ENCODE measurements at places on chromosomes 3 and 15. TPM values are rescaled to one million over a fixed set of nuclear protein-coding genes. Genes with fewer than 3 reads are reported as not detected.
A peak's percentile ranks its signal among the peaks of the same experiment; 100 is the strongest.

- peaks cover 28% of the 10 kb centered on the region for H3K4me1 ChIP-seq
- H3K27ac ChIP-seq = no peak overlapping the region
- H3K4me3 ChIP-seq = no peak overlapping the region
- no peak for DNase-seq
- no peaks in the 10 kb centered on the region for H3K36me3 ChIP-seq
- peaks cover 5% of the 10 kb centered on the region for H3K27me3 ChIP-seq
These were observed 2.9 kb upstream of the TNK2 start for GRCh38 chr3:195911041-195911945.

- 0 out of 2 replicates have a peak, but pooled peaks cover 5% of the 10 kb centered on the region for H3K27me3 ChIP-seq
- H3K4me1 ChIP-seq = no peaks in the 10 kb centered on the region
- no peak overlapping the region for H3K4me3 ChIP-seq
- H3K27ac ChIP-seq = no peak overlapping the region
- no peak for DNase-seq
- H3K36me3 ChIP-seq = no peaks in the 10 kb centered on the region
These were observed 343.0 kb upstream of the THRB start for GRCh38 chr3:24837601-24838000.

GRCh38 chr3:18426597-18427193 is 1.6 kb upstream of the SATB1 start:
- H3K4me3 ChIP-seq = peak overlapping the region; percentile 81
- H3K27ac ChIP-seq = no peak overlapping the region
- H3K36me3 ChIP-seq = no peaks in the 10 kb centered on the region
- peaks cover 39% of the 10 kb centered on the region for H3K4me1 ChIP-seq
- H3K27me3 ChIP-seq = peaks cover 16% of the 10 kb centered on the region

GRCh38 chr3:73448761-73449301 is 175.9 kb downstream of the PDZRN3 start:
- H3K27me3 ChIP-seq = no peaks in the 10 kb centered on the region
- no peak for DNase-seq
- H3K4me1 ChIP-seq = peaks cover 33% of the 10 kb centered on the region
- H3K27ac ChIP-seq = no peak overlapping the region
- no peak overlapping the region for H3K4me3 ChIP-seq

- no peak for DNase-seq
- H3K27me3 ChIP-seq = peaks cover 27% of the 10 kb centered on the region
- peaks cover 22% of the 10 kb centered on the region for H3K4me1 ChIP-seq
- no peak overlapping the region for H3K27ac ChIP-seq
- no peaks in the 10 kb centered on the region for H3K36me3 ChIP-seq
These were observed 2.3 kb upstream of the CYP11A1 start for GRCh38 chr15:74369756-74370155.

DNA sequence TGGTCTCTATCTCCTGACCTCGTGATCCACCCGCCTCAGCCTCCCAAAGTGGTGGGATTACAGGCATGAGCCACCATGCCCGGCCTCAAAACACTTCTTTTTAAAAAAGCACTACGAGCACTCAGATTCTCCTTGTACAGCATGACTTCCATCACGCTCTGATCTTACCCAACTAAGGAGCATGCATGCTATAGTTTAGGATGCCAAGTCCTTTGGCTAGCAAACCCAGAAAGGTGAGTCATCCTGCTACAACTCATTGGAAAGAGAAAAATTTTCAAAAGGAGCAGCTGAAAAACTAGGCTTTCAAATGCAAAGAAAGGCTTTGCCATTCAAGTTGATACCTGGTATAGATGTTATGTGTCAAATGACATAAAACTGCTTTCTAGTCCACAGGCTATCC is 70.3 kb upstream of the PRICKLE2 start:
- H3K36me3 ChIP-seq = 0 out of 2 replicates have a peak, but pooled peaks cover 3% of the 10 kb centered on the region
- no peak overlapping the region for H3K27ac ChIP-seq
- no peaks in the 10 kb centered on the region for H3K4me1 ChIP-seq
- no peaks in the 10 kb centered on the region for H3K27me3 ChIP-seq
- no peak overlapping the region for H3K4me3 ChIP-seq

DNA sequence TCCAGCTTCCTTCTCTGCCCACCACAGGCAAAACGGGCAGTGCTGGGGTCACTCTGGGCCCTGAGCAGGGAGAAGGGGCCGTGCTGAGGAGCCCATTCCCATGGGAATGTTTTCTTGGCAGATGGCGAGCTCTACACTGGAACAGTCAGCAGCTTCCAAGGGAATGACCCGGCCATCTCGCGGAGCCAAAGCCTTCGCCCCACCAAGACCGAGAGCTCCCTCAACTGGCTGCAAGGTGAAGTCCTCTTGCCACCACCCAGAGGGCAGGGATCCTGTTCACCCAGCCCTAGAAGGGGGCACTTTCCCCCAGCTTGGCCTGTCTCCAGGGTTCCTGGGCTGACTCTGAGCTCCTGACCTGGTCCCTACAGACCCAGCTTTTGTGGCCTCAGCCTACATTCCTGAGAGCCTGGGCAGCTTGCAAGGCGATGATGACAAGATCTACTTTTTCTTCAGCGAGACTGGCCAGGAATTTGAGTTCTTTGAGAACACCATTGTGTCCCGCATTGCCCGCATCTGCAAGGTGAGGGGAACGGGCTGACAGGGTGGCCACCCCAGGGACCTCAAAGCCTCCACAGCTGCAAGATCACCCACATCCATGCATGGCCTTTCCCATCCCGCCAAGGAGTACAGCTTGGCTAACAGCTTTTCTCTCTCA is 12.4 kb downstream of the CIB1 start:
- H3K36me3 ChIP-seq = peaks cover 8% of the 10 kb centered on the region
- H3K27ac ChIP-seq = no peak overlapping the region
- H3K27me3 ChIP-seq = no peaks in the 10 kb centered on the region
- no peak overlapping the region for H3K4me3 ChIP-seq
- no peaks in the 10 kb centered on the region for H3K4me1 ChIP-seq
- peak; percentile 90 for DNase-seq

DNA sequence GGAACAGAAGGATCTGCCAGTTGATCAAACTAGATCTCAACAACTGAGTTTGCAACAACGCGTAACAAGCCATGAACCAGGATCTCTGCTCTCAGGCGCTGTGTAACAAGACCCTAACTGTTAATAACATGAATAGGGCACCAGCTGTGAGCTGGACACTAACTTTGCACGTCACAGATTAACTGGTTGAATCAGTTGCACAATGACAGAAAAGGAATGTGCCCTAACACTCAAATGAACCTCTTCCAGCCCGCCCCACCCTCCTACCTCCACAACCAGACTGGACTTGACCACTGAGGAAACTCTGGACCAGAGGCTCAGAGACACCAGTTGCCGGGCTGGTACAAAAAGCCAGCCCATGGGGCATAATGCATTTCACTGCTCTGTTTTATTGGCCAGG is 34.3 kb downstream of the MCF2L2 start:
- no peak for DNase-seq
- H3K36me3 ChIP-seq = no peaks in the 10 kb centered on the region
- H3K4me1 ChIP-seq = peaks cover 29% of the 10 kb centered on the region
- H3K27me3 ChIP-seq = no peaks in the 10 kb centered on the region
- H3K27ac ChIP-seq = 0 out of 2 replicates have a peak overlapping the region, but pooled peaks have one; percentile 30

DNA sequence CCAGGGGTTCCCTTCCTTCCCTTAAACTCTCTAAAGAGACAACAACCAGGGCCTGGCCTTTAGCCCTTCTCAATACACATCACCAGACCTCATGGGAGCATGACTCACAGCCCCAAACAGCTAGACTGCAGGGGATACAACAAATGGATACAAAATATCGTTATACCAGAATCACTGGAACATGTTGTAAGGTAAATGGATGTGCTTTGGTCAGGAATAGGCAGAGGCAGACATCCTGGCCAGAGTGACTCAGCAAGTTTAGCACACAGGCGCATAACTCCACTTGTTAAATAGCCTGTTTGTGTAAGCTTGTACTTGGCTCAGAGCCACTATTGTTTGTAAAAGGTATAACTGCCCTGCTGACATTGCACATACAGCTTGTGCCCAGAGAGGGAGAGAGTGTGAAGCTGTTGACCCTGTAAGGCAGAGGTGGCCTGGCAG is 18.3 kb downstream of the TMED3 start:
- no peak overlapping the region for H3K4me3 ChIP-seq
- H3K27me3 ChIP-seq = no peaks in the 10 kb centered on the region
- H3K27ac ChIP-seq = no peak overlapping the region
- DNase-seq = no peak
- H3K4me1 ChIP-seq = no peaks in the 10 kb centered on the region
- H3K36me3 ChIP-seq = no peaks in the 10 kb centered on the region

GRCh38 chr15:70429056-70429722 is 331.5 kb upstream of the TLE3 start:
- no peak overlapping the region for H3K4me3 ChIP-seq
- no peaks in the 10 kb centered on the region for H3K36me3 ChIP-seq
- no peak overlapping the region for H3K27ac ChIP-seq

GRCh38 chr15:94199725-94200124 is 31.6 kb upstream of the MCTP2 start:
- DNase-seq = no peak
- no peaks in the 10 kb centered on the region for H3K36me3 ChIP-seq
- no peak overlapping the region for H3K4me3 ChIP-seq

DNA sequence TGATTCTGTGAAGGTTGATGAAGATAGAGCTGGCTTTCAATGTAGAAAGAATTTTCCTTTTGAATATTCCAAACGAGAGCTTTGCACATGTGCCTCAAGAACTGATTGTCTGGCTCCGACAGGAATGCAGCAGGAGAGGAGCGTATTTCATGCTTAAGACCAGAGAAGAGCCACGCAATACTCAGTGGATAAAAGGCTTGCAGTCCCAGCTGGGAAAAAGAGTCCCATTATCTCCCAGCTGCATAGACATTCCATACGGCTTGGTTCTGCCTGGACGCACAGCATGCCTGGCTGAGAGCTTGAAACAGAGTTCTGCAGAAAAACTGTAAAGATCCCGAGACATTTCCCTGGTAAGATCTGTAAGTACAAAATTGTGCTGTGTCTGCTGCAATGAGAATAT is at the start of gene CNTN6:
CNTN6 (plus strand) TSS at position 254 of the 400 bp plus-strand sequence. CDS start 54,985 bp downstream, outside the sequence.
- no peak within 1 kb of the TSS for H3K4me3 ChIP-seq
- peaks cover 13% of the 10 kb centered on the region for H3K4me1 ChIP-seq
- H3K36me3 ChIP-seq = no peaks in the 10 kb centered on the region
- peak; percentile 33 for DNase-seq
- no peak within 1 kb of the TSS for H3K27ac ChIP-seq

- no peak overlapping the region for H3K4me3 ChIP-seq
- no peak overlapping the region for H3K27ac ChIP-seq
- H3K4me1 ChIP-seq = peaks cover 32% of the 10 kb centered on the region
These were observed 12.1 kb downstream of the SEMA3F start for GRCh38 chr3:50167069-50167840.

GRCh38 chr3:61136191-61136590 is 115.1 kb downstream of the FHIT start:
- no peak overlapping the region for H3K27ac ChIP-seq
- DNase-seq = no peak
- no peak overlapping the region for H3K4me3 ChIP-seq
- H3K27me3 ChIP-seq = no peaks in the 10 kb centered on the region
- no peaks in the 10 kb centered on the region for H3K36me3 ChIP-seq
- peaks cover 19% of the 10 kb centered on the region for H3K4me1 ChIP-seq

- no peak for DNase-seq
- no peaks in the 10 kb centered on the region for H3K36me3 ChIP-seq
- no peak overlapping the region for H3K4me3 ChIP-seq
- no peaks in the 10 kb centered on the region for H3K27me3 ChIP-seq
- H3K27ac ChIP-seq = no peak overlapping the region
These were observed 36.2 kb upstream of the ZKSCAN7 start for GRCh38 chr3:44518782-44519156.

GRCh38 chr3:153830552-153830951 is 290.6 kb upstream of the ARHGEF26 start:
- H3K4me1 ChIP-seq = no peaks in the 10 kb centered on the region
- no peaks in the 10 kb centered on the region for H3K36me3 ChIP-seq
- DNase-seq = no peak
- H3K4me3 ChIP-seq = no peak overlapping the region

DNA sequence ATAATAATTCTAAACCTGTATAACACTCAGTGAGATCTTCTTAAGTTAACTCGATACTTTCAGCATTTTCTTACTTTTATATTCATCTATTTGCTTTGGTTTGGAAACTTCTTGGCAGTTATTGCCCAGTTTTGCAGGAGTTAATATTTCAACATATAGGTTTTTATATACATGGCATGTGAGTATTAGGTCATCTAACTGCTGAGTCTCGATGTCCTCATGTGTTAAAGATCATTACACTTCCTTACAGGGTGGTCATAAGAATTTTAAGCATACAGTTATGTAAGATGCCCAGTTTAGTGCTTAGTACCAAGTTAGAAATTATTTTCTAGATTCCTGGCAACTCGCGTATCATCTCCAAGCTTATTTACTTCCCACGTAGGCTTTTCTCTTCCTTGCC is 62.9 kb downstream of the TMEM39A start:
- H3K27ac ChIP-seq = no peak overlapping the region
- no peaks in the 10 kb centered on the region for H3K27me3 ChIP-seq
- no peak for DNase-seq
- H3K4me1 ChIP-seq = peaks cover 51% of the 10 kb centered on the region
- H3K4me3 ChIP-seq = no peak overlapping the region

GRCh38 chr3:61701011-61701410 is 139.6 kb downstream of the PTPRG start:
- no peak overlapping the region for H3K4me3 ChIP-seq
- no peaks in the 10 kb centered on the region for H3K36me3 ChIP-seq
- H3K27ac ChIP-seq = peak overlapping the region; percentile 95

Gene CFAP100
- total RNA-seq = not detected

Gene CD96
- total RNA-seq = not detected

Gene BBX
- total RNA-seq = 82.2 TPM

Gene TF
- total RNA-seq = 0.76 TPM

Gene FES
- total RNA-seq = 14.4 TPM

Gene B3GALNT1
- 8.3 TPM for total RNA-seq

Gene KCNH8
- total RNA-seq = 3.4 TPM

Gene KLF15
- total RNA-seq = 14.0 TPM

Gene CCDC33
- total RNA-seq = 2.6 TPM

Gene ITIH1
- not detected for total RNA-seq
